ENCODE measurements at places on chromosomes 4 and X.

GRCh38 chrX:72430405-72430968 is 124.8 kb upstream of the CITED1 start:
- no peak for DNase-seq

DNA sequence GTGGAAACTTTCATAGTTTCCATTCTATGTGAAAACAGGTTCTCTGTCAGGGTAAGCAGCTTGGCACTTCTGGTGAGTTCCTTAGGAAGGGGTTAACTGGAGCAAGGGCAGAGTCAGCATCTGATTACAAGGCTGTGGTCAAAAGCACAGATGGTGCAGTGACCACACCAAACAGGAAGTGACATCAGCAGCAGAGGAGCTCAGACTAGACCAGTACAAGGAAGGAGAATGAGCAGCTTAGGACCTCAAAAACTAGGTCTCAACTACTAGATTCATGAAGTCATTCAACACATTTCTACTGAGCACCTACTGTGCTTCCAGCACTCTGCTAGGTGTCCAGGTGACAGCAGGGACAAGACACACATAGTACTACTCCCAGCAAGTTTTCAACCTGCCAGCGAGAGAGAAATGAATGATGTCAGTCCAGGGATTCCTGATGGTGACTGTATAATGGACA is 130.2 kb downstream of the AMELX start:
- no peak for DNase-seq

DNA sequence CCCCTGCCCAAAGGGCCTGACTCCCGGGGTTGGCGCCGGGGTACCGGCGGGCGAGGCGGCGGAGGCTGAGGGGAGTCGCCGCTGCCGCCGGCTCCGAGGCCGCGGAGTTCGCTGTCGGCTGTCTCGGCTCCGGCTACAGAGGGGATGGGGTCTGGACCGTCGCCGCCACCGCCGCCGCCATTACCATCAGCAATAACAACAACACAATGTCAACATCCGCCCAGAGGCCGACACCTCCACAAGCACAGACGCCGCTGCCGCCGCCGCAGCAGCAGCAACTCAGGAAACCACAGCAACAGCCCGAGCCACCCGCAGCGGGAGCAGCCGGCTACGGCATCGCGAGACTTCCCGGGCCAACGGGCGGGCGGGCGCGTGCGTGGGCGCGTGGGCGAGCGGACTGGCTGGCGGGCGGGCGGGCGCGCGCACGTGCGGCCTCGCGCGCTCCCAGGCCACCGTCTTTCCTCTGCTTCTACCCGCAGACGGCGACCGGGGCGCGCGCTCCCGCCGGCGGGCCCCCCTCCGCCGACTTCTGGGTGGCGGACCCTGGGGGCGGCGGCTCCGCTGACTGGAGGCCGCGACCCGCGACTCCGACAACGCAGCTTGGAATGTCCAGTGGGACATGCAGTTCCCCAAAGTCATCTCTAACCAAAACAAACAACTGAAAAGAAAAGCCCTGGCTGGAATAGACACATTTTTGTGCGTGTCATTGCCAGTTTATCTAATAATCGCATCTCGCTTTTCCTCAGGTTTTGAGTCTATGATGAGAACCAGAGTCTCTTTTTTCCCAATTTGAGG is at the start of gene CHIC2:
Gene CHIC2, minus strand, starts transcription at position 289 of the 795 bp plus-strand sequence. CDS start 305 bp downstream, outside the sequence.
- peak; percentile 91 for DNase-seq

DNA sequence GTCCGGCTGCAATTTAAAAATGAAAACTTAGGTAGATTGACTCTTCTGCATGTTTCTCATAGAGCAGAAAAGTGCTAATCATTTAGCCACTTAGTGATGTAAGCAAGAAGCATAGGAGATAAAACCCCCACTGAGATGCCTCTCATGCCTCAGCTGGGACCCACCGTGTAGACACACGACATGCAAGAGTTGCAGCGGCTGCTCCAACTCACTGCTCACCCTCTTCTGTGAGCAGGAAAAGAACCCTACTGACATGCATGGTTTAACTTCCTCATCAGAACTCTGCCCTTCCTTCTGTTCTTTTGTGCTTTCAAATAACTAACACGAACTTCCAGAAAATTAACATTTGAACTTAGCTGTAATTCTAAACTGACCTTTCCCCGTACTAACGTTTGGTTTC is 41.0 kb downstream of the MAP7D3 start:
- no peak for DNase-seq

- no peak for DNase-seq
Measured at GRCh38 chr4:8433136-8433535, 7.4 kb downstream of the ACOX3 start.

All from stimulated activated CD8-positive, alpha-beta memory T cell treated with anti-CD3 and anti-CD28 coated beads, Interleukin-7, amount 100 ng/mL, for 4 hours (primary cell).